ENCODE measurements at places on chromosomes 16 and 17. TPM values are rescaled to one million over a fixed set of nuclear protein-coding genes. Genes with fewer than 3 reads are reported as not detected.

GRCh38 chr16:69273009-69273408 lies 38.1 kb upstream of the VPS4A start:
- H3K4me1 ChIP-seq, result no peaks in the 10 kb centered on the region
- no peak overlapping the region for H3K4me3 ChIP-seq
- H3K27ac ChIP-seq, result no peak overlapping the region
- no peaks in the 10 kb centered on the region for H3K27me3 ChIP-seq
- peaks cover 19% of the 10 kb centered on the region for H3K36me3 ChIP-seq

DNA sequence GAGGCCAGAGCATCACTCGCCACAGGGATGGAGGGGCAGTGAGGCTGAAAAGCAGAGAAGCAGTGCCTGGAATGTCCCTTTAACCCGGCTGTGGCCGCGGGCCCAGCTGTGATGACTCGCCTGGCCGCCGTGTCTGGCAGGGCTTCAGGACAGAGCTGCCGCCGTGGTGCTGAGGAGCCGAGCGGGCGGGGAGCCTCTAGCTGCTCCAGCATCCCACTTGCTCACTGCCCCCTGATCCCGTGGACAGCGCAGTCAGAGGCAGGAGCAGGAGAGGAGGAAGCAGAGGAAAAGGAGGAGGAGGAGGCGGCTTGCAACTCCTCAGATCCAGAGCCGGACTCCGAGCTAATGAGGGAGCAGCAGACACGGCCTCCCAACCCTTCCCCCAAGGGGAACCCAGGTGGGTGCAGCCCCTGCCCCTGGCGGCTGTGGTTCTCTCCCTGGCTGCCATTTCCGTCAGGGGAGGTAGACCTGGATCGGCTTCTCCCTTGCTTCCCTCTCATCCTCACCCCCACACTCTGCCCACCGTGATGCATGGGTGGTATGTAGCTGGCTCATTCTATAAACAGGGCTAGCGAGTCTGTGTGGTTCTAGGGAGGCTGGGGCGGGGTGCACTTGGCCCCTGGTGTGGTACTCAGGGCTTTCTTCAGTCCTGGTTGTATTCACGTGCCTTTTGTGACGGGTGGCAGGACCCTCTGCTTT lies 165.7 kb downstream of the CMIP start:
- peaks cover 4% of the 10 kb centered on the region for H3K36me3 ChIP-seq
- H3K27me3 ChIP-seq, result no peaks in the 10 kb centered on the region
- H3K4me3 ChIP-seq, result no peak overlapping the region
- peaks cover 44% of the 10 kb centered on the region for H3K4me1 ChIP-seq
- no peak for DNase-seq
- no peak overlapping the region for H3K27ac ChIP-seq

DNA sequence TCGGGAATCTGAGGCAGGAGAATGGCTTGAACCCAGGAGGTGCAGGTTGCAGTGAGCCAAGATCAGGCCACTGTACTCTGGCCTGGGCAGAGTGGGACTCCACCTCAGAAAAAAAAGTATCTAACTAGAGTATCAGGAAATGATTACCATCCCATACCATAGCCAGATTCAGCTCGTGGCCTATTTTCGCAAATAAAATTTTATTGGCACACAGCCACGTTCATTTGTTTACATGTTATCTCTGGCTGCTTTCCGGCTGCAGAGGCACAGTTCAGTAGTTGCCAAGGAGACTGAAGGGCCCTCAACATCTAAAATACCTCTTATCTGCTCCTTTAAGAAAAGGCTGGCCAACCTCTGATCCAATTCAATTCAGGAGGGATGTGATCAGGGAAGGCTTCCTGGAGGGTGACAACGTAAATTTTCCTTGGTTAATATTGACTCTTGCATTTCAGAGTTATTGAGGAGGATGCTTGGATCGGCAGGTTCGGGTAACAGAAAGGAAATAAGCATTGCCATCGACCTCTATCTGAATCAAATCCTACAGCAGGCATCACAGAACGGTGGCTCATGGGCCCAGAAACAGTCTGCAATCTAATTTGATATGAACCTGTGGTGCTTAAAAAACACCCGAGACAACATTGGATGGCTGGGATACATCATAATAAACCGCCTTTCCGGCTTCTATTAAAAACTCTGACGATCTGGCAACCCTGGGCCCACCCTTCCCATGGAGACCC lies 73.8 kb downstream of the XYLT1 start:
- H3K36me3 ChIP-seq, result peaks cover 3% of the 10 kb centered on the region
- H3K27me3 ChIP-seq, result no peaks in the 10 kb centered on the region
- H3K4me1 ChIP-seq, result peaks cover 35% of the 10 kb centered on the region
- H3K4me3 ChIP-seq, result no peak overlapping the region

The CTF1 gene
- total RNA-seq, result 1.6 TPM

DNA sequence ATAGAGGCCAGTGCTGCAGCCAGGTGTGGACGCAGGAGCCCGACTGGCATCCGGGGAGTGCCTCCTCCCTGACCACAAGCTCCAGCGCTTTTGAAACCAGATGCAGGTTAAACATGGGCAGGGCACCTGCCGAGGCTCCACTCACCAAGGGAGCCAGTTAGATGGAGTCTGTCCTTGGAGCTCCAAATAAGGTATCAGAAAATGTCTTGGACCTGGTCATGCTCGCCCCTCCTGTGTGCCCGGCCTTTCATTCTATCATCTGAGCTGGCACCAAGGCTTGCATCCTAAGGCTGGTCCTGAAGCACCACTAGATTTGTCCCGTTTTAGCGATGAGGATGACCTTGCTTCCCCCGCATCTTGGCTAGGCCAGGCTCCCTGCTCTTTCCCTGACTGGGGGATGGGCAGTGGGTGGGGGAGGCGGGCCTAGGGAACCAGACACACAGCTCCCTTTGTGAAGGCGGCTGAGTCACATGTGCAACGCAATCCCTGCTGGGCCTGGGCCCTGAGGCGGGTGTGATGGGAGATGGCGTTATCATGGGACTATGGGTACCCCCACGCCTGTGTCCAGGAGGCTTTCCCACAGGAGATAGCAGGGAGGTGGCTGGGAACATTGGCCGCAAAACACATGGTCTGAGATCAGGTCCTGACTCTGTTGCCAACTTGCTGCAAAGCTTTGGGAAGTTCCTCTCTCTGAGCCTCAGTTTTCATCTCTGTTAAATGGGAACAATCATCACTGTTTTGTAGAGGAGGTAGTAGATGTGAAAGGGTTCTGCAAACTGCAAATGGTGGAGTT lies 5.0 kb upstream of the ADGRG1 start:
- H3K27ac ChIP-seq, result peak overlapping the region; percentile 92
- H3K27me3 ChIP-seq, result no peaks in the 10 kb centered on the region
- peaks cover 64% of the 10 kb centered on the region for H3K4me1 ChIP-seq
- no peaks in the 10 kb centered on the region for H3K36me3 ChIP-seq

GRCh38 chr16:2244301-2244700 lies 7.1 kb downstream of the ECI1 start:
- DNase-seq, result no peak
- H3K27me3 ChIP-seq, result peaks cover 10% of the 10 kb centered on the region
- H3K36me3 ChIP-seq, result peaks cover 5% of the 10 kb centered on the region

The WWOX gene
- 30.5 TPM for total RNA-seq

The SEPTIN12 gene
- not detected for total RNA-seq

- peaks cover 73% of the 10 kb centered on the region for H3K4me1 ChIP-seq
- no peaks in the 10 kb centered on the region for H3K36me3 ChIP-seq
- peak overlapping the region; percentile 58 for H3K4me3 ChIP-seq
- no peaks in the 10 kb centered on the region for H3K27me3 ChIP-seq
- DNase-seq, result no peak
Observed at GRCh38 chr17:61157246-61157886, 242.3 kb upstream of the TBX2 start.

GRCh38 chr17:16472539-16472938 lies 19.5 kb downstream of the LRRC75A start:
- DNase-seq, result no peak
- no peak overlapping the region for H3K27ac ChIP-seq
- H3K4me3 ChIP-seq, result no peak overlapping the region

DNA sequence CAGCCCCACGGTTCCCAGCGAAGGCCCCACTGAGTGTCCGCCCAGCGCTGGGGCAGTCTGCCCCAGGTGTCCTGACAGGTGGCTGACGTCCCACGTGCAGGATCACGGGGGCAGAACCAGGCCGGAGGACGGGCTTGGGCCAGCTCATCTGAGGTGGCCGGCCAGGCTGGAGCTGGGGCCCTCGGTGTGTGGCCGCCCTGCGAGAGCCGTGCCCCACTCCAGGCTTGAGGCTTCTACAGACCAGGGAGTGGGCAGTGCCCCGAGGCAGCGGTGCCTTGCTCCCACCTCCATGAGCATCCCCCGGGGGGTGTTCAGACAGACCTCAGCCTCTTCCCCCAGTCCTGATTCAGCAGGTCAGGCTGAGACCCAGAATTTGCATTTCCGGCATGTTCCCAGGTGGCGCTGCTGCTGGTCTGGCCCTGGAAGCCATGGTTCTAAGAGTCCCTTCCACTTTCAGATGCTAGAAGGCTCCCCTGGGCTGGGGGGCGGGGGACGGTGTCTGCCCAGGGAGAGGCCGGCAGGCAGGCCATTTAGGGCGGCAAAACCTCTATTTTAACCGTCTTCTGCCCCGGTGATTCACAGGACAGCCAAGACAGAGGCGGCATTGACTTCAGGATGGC lies 35.4 kb upstream of the PABPN1L start:
- DNase-seq, result no peak
- H3K27me3 ChIP-seq, result no peaks in the 10 kb centered on the region
- H3K27ac ChIP-seq, result no peak overlapping the region
- no peaks in the 10 kb centered on the region for H3K36me3 ChIP-seq
- no peaks in the 10 kb centered on the region for H3K4me1 ChIP-seq

DNA sequence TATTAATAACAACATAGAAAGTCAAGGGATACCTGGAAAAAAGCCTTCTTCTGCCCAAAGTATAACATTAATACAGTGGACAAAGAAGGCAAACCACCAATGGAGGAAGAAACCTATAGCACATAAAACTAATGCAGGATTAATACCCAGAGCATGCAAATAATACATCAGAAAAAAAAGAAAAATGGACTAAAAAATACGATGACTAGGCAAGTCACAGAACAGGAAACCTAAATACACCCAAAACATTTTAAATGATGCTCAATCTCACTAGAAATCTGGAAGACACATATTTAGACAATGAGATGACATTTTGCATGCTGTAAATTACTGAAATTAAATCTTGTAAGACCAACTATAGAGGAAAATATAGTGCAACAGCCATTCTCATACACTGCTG lies 55.9 kb downstream of the MED13 start:
- no peak for DNase-seq
- no peak overlapping the region for H3K27ac ChIP-seq
- H3K27me3 ChIP-seq, result no peaks in the 10 kb centered on the region
- H3K4me3 ChIP-seq, result no peak overlapping the region

GRCh38 chr17:62692159-62692651 lies 64.7 kb downstream of the MRC2 start:
- DNase-seq, result no peak
- H3K27ac ChIP-seq, result no peak overlapping the region
- no peak overlapping the region for H3K4me3 ChIP-seq
- H3K4me1 ChIP-seq, result peaks cover 23% of the 10 kb centered on the region
- H3K36me3 ChIP-seq, result no peaks in the 10 kb centered on the region

GRCh38 chr17:56762988-56763387 lies 70.7 kb downstream of the C17orf67 start:
- no peak overlapping the region for H3K4me3 ChIP-seq
- peaks cover 11% of the 10 kb centered on the region for H3K4me1 ChIP-seq
- H3K36me3 ChIP-seq, result no peaks in the 10 kb centered on the region
- no peak overlapping the region for H3K27ac ChIP-seq
- no peak for DNase-seq

The MAPT gene
- 13.0 TPM for total RNA-seq

The CDH11 gene
- 31.7 TPM for total RNA-seq

DNA sequence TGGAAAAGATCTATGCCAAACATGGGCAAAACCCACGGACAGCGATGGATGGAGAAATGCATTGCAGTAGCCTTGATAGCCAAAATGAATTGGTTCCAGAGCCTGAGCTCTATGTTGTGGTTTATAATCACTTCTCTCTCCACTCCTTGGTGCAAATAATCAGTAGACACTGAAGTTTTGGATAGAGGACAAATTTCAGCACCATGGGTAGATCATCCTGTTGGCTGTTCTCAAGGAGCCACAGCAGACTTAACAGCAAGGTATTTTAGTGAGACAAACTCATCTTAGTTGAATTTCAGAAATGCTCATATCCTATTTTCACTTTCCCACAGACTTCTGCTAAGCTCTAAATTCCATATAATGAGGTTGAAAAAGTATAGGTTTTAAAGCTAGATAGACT lies 88.3 kb upstream of the CCL1 start:
- peaks cover 60% of the 10 kb centered on the region for H3K27me3 ChIP-seq
- H3K36me3 ChIP-seq, result no peaks in the 10 kb centered on the region
- no peak overlapping the region for H3K27ac ChIP-seq
- no peaks in the 10 kb centered on the region for H3K4me1 ChIP-seq
- DNase-seq, result no peak

The CHRNE gene
- total RNA-seq, result 0.21 TPM

DNA sequence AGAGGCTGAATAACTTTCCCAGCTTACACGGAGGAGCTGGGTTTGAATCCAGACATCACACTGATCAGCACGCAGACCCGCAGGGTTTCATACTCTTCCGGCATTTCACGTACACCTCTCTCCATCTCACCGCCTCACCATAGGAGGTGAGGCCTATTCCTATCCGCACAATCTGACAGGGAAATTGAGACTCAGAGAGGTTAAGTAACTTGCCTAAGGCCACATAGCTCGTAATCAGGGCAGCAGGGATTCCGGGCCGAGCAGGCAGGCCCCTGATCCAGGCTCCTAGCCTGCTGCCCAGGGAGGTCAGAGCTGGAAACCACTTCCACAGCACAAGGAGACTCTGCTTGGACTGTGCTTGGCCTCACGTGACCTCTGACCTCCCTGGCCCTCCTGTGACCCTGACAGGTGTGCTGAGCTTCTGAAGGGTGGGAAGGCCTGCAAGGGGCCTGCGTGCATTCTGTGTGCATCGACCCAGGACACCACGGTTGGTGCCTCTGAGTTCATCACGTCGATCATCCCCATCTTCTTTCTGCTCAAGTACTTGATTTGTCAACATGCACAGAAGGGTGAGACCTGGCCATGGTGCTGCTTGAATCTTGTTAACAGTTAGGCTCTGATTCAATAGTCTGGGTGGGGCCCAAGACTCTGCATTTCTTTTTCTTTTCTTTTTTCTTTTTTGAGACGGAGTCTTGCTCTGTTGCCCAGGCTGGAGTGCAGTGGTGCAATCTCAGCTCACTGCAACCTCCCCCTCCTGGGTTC lies 4.7 kb downstream of the CEP295NL start:
- no peak for DNase-seq
- H3K27me3 ChIP-seq, result no peaks in the 10 kb centered on the region
- peaks cover 75% of the 10 kb centered on the region for H3K4me1 ChIP-seq
- peak overlapping the region; percentile 35 for H3K27ac ChIP-seq
- H3K36me3 ChIP-seq, result no peaks in the 10 kb centered on the region
